Hematopoietic multipotent progenitor cell treated with erythropoietin and hydrocortisone succinate and interleukin-3 and kit ligand, for 8 days (in vitro differentiated cells): ENCODE measurements at places on chromosomes 11 and 22.

DNA sequence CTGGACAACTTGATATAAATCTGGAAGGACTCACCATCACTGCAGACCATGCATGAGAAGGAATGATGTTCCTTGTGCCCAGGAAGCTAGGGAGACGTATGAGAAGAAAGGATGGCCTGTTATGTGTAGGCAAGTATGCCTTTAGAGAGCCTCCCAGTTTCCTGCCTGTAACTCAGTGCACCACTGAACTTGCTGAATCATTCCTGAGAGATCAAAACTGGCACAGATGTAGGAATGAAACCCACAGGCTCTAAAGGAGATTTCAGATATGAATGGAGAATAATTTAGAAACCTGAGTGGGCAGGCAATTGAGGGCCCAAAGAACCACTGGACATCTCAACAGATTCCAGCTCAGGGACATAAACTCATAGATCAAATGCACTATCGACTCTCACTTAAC, 38.4 kb upstream of the PRSS23 start:
- DNase-seq = peak; percentile 31

GRCh38 chr11:98153752-98154151, 867.0 kb upstream of the CNTN5 start:
- DNase-seq = no peak

DNA sequence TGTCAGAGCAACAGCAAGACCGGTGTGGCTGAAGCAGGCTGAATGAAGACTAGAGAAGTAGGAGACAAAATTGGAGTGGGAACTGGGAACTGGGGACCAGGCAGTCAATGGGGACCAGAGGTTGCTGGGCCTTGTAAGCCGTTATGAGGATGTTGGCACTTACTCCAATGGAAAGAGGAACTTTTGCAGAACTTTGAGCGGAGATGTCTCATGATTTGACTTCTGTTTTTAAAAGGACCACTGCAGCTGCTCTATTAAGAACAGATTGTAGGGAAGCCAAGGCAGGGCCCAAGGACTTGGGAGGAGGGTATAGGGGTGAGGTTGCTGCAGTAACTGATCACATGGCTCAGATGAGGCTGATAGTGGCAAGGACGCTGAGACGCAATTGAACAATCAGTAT, 34.2 kb downstream of the IL18 start:
- DNase-seq = no peak

DNA sequence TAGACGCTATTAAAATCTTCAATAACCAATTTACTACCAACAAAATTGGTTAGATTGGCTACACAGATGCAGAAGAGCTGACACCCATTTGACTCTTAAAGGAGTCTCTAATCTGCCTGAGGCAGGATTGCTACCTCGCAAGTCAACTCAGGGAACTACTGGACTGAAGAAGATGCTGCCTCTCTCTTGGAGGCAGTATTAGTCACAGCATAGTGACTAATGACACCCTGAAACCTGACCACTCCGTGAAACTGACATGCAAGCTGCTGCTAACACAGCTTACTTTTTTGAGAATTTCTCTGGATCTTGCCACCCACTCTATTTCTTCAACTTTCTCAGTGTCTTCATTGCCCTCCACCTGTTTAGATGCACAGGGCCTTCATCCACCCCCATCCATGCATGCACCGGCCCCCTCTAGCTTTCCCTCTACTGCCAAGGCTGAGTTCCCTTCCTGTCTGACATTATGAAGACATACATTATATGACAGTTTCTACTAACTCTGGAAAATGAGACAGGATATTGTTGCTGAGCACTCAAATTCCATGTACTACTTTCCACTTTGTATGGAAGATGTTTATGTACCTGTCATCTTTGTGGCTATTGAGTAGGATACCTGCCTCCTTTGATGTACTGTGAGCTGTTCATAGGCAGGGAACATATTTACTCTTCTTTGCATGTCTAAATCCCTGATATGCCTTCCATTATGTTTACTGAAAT, 183.2 kb downstream of the MSANTD4 start:
- DNase-seq = no peak

GRCh38 chr22:29626497-29627195, 23.2 kb downstream of the NF2 start:
- no peak for DNase-seq

GRCh38 chr11:4626207-4627099, 10.8 kb upstream of the OR51D1 start:
- DNase-seq = peak; percentile 84

DNA sequence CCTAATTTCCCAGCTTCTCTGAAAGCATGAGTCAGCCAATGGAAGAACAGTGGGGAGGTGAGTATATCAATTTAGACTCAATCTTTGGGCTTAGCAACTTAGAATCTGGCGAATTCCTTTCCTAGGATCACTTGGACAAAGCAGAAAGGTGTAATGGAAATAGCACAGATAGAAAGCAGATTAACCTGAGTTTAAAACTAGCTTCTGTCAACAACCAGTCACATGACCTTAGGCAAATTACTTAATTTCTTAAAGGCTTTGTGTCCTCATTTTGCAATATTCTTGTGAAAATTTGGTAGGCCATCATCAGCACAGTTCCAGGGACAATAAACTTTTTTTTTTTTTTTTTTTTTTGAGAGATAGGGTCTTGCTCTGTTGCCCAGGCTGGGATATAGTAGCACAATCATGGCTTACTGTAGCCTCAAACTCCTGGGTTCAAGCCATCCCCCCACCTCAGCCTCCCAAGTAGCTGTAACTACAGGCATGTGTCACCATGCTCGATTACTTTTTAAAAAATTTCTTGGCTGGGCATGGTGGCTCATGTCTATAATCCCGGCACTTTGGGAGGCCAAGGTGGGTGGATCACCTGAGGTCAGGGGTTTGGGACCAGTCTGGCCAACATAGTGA, 40.8 kb upstream of the PCF11 start:
- DNase-seq = no peak

DNA sequence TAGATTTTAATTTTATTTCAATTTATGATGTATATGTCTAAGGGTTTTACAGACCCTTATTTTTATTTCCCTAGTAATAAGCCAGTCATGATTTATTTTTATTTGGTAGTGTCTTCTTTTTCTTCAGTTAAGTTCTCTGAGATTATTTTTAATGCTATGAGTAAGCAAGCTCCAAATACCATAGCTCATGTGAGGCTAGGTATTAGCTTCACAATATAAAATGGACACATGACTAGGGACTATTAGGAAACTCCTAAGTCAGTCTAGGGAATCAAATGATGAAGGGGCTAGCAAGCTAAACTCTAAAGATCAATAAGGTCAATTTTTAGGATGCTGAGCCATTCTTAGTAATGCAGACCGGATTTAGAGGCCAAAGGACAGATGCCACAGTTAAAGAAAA, 45.9 kb downstream of the CKAP5 start:
- no peak for DNase-seq

- DNase-seq = no peak
Observed at GRCh38 chr11:33907421-33907820, 15.5 kb upstream of the LMO2 start.

- DNase-seq = no peak
Observed at GRCh38 chr22:20211997-20212753, 55.9 kb downstream of the RTN4R start.

- DNase-seq = no peak
Observed at GRCh38 chr11:87239001-87239400, 201.3 kb downstream of the TMEM135 start.

DNA sequence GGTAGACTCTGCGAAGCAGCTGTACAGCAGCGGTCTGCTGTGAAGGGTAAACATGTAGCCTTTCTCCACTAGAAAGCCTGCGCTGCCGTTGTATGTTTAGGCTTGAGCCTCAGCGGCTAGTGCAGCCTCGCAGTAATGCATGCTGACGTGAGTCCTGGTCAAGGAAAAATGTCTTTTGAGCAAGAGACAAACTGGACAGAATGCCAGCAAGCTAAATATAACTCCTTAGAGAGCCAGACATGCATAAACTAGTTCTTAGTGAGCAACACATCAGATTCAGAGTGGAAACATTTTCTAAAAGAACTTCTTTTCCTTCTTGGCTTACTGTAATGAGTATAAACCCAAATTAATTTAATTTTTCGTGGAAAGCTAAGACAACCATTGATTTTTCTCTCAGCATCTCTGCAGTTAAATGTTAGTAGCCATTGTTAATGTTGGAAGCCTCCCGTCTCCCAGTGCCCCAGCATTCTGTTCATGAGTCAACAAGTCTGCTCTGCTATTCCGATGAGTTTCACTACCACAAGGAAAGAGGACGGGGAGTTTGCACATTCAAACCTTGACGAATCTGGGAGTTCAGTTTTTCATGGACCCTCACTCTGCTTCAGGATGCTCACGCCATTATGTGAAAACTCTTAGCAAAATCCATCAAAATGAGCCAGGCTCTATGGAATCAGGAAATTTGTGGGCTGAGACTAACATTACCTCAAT, 51.4 kb downstream of the JAM3 start:
- no peak for DNase-seq

DNA sequence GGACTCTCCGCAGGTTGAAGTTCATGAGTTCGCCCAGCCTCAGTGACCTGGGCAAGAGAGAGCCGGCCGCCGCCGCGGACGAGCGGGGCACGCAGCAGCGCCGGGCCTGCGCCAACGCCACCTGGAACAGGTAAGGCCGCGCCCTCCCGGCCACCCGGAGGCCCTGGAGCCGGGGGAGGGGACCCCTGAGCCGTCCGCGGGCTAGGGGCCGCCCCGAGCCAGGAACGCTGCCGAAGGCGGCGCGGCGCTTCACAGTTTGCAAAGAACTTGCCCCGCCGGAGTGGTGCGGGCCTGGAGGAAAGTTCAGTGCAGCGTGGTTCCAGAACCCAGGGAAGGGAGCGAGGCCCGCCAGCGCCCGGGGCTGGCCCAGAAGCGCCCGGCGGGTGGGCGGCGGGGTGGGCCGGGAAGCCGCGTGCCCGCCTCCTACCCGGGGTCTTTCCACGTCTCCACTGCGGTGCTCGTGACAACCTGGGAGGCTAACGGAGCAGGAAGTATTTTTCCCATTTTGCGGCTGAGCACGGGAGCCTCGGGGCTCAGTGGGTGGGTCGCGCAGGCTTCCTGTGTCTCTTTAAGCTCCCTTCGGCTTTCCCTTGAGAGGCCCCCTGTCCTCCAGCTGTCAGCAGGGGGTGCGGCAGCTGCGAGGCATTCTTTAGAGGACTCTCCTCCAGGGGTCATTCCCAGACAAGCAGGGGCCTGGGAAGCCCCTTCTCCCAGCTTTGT, 635 bp downstream of the PRR5 start:
- DNase-seq = no peak

DNA sequence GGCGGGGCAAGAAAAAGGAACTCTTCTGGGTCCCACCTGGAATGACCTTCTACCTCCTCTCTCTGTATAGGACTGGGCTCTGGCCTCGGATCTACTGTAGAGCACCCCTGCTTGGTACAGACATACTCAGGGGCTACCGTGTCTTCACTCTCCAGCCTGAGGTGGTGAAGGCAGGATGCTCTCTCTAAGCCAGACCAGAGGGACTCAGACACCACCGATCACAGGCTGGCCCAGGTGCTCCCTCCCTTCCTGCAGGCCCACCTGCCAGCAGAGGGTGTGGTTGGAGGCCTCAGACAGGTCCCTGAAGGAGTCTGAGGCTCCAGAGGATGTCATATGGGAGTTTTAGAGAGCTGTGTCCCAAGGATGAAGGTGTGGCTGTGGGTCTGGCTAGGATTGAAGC, 4.1 kb downstream of the NHERF4 start:
- DNase-seq = no peak

DNA sequence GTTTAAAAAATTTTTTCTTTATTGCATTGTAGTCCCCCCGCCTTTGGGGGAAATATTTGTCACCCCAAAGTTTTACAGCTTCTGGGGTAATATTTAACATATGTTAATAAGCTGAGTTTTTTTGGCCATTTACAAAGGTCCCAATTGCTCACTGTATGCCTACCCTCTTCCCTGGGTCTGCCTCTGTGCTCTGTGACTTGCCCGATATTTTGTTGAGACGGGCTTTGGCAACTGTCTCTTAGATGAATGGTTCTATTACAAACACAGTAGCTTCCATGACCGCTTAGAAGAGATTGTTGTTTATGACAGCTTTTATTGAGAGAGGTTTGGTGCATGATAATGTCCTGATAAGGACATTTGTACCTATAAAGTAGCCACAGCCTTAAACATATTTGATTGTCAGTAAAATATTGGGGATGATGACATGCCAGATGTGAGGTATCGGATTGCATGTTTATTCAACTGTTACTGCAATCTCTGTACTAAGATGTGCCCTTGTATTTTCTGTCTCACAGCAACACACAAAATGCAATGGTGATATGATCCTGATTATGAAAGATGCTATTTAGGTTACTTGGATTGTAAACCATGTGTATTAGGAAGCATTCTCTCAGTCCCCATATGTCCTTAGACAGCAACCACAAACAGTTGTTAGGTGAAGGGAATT, 103.1 kb downstream of the TEAD1 start:
- DNase-seq = no peak

- DNase-seq = no peak
Observed at GRCh38 chr22:22150457-22150856, 94.1 kb upstream of the VPREB1 start.

GRCh38 chr11:13347901-13348300, 70.3 kb downstream of the BMAL1 start:
- DNase-seq = no peak

DNA sequence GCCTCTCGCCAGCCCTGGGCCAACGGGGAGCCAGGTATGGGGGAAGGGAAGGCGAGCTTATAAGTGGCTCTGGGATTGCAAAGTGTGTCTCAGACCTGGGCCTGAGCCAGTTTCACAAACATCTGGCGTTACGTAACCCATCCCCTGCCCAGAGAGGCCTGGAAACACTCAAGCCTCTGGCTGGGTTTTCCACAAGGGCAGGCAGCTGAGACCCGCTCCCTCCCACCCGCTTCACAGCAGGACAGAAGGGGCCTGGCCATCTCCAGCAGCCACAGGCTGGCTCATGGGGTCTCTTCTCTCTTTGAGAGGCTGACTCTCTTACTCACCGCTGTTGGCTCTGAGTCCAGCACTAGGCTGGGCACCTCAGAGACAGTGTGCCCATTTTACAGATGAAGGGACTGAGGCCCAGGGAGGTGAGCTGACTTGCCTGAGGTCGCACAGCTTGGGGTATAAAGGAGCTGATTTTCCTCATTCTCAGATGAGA, 44.5 kb downstream of the TRIOBP start:
- DNase-seq = no peak

DNA sequence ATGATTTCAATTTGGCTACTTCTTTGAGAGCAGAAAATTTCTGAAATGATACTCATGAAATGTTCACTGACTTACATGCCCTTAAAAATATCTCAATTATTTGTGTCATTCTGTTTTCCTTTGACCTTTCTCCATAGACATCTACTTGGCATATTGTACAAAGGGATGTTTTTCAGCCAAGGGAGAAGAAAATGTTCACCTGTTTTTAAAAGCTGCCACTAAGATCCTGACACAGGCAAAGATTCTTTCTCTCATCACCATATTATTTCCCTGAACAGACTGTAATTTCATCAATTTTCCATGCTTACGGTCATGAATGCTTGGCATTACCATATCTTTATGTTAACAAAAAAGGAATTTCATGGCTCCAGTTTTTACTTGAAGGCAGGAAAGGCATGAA, 67.4 kb upstream of the DBX1 start:
- no peak for DNase-seq

DNA sequence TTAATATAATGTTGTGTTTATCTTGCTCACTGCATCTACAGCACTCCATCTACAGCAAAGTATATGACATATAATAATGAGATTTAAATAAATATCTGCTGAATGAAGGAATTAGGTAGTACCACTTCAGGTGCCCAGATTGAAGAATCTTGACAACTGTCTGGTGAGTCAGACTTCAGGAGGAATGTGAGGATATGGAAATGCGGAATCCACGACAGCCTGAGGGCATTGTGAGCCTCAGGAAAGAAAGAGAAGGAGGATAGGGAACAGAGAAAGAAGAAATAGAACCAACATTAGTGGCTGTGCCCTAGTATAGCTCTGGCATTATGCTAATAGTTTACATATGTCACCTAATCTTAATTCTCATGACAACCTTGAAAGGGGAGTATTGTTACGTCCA, 304.4 kb downstream of the AASDHPPT start:
- DNase-seq = no peak
